ENCODE measurements at places on chromosomes 7 and 10. TPM values are rescaled to one million over a fixed set of nuclear protein-coding genes. Genes with fewer than 3 reads are reported as not detected.

DNA sequence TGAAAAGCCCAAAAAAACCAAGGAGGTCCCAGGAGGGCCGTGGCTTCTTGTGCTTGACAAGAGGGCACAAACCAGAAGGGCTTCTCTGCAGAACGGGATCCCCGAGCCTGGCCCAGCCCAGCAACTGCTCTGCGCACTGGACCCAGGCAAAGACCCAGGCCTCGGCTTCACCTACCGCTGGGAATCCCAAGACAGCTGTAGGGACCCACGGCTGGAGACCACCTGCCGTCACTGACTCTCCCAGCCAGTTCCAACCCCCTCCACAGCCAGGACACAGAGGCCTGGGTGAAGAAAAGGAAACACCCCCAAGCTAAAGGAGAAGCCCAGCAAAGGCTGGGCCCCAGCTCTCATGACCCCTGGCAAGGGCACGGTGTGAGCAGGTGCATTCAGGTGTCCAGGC lies 24.3 kb downstream of the PDGFA start:
- no peak for DNase-seq

GRCh38 chr10:97109547-97109946 lies 76.2 kb downstream of the SLIT1 start:
- no peak for DNase-seq

The IL15RA gene
- total RNA-seq, result not detected

DNA sequence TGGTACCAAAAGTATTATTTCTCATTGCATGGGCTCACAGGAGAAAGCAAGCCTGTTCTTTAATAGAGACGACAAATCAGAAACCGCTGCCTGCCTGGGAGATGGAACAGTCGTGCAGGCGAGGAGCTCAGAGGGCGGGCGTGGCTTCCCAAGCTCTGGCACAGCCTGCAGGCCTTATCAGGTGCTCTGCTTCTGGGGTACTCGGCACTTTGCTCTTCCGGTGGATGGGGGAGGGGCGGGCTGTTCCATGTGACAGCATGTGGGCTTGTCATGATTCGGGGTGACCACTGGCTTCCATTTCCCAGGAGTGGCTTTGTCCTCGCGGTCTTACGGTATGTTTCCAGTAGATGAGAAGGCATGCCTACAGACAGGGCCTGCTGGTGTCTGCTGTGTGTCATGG lies 228.6 kb downstream of the MGMT start:
- DNase-seq, result no peak

The ACTL6B gene
- total RNA-seq, result not detected
